ENCODE measurements at places on chromosomes 2 and 18.

DNA sequence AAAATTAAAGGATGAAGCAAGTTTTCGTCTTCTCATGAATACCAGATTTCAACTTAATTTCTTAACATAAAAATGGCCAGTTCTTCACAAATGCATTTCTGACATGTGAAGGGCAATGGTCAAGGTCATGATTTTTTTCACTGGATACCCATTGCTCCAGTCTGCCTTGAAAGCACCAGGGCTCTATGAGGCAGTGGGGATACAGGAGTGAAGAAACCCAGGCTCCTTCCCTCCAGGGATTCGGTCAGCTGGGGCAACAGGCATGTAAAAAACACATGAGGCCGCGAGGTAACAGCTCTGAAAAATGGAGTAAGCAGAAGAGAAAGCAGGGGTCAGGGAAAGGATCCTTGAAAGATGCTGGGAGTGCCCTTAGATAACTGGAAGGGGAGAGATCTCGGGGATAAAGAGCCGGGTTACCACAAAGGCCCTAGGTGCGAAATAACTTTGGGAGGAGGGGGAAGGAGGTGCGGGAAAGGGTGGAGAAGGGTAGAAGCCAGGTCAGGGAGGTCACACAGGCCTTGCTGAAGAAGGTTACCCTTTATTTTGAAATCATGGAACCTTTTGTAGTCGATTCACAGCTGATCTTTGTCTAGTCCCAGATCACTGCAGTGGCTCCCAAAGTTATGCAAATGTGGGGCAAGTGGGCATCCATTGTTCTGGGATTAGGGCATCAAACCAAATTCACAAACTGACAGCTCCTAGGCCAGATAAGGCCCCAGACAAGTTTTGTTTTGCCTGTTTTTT is 5.2 kb upstream of the SPRED2 start:
- no peak for DNase-seq

- no peak for DNase-seq
Observed at GRCh38 chr2:23478933-23479683, 94.1 kb downstream of the KLHL29 start.

GRCh38 chr18:10351219-10351818 is 103.1 kb upstream of the APCDD1 start:
- DNase-seq: no peak

- DNase-seq: no peak
Observed at GRCh38 chr2:46683541-46683940, 204.2 kb downstream of the TMEM247 start.

DNA sequence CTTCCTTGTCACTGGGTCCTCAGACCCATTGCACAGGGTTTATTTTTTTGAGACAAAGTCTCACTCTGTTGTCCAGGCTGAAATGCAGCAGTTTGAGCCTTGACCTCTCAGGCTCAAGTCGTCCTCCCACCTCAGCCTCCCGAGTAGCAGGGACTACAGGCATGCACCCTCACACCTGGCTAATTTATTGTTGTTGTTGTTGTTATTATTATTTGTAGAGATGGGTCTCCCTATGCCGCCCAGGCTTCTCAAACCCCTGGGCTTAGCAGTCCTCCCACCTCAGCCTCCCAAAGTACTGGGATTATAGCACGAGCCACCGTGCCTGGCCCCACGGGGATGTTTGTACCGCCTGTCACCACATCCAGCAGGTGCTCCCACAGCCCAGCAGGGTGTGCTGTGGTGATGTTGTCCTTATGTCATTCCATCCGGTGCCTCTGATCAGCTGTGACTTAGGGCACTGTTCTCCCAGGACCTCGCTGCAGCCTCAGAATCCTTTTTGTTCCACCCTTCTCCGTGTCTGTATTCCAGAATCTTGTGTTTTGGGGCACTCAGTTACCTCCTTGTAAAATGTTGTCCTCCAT is 182.3 kb downstream of the INO80D start:
- no peak for DNase-seq

DNA sequence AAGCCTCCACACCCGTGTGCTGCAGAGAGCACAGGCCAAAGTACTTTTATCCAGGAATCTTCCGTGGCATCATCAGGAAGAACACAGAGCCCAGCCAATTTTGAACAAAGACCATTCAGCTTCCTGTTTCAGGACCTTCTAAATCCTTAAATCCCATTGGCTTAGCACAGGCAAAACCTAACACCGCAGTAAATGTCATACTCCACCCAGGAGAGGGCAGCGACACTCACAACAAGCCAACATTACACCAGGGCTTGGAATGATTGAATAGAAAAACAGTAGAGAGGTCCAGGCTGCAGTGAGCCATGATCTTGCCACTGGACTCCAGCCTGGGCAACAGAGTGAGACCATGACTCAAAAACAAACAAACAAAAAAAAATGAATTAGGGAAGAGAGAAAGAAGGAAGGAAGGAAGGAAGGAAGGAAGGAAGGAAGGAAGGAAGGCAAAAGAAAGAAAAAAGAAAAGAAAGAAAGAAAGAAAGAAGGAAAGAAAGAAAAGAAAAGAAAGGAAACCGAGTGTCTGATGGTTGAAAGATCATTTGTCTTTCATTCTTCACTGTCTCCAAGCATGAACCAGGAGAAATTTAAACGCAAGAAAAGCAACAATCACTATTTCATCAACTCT is 144.6 kb upstream of the SATB2 start:
- DNase-seq: no peak

Data from stimulated activated CD4-positive, alpha-beta T cell treated with anti-CD3 and anti-CD28 coated beads, TNF-alpha, amount 100 ng/mL, for 4 hours (primary cell).